ENCODE measurements at places on chromosomes 5 and 9.

DNA sequence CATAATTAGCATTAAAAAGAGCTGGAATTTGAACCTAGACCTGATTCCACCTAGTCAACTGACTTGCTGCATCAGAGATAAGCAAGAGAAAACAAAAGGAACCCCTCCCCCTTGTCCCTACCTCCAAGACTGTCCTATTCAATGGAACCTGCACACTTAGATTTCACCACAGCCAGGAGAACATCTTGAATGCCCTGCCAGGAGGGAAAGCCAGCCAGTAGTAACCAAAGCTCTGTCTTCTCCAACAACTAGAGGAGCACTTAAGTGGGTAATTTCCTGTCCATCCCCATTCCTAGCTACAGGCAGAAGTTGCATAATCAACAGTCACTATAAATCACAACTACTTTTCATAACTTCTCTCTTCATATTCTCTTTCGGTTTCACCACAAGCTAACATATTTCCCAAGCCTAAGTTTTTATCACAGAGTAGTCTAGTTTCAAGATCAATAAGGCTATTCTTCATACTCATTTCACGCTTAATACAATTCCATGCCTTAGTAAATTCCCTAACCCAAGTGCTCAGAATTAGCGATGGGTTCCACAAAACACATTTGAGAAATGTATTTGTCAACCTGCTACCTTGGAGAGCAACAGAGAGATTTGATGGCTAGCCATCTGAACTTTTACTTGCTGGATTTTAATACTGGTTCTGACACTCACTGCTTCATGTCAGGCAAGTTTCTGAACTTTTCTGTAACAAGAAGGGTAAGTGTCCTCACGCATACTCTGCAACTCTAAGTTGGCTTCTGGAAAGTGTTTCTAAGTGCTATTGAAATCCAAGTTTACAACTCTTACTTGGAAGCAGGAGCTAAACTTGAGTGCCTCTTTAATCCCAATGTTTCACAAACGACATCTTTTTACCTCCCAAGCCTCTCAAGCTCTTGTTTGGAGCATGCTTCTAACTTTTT lies 2.0 kb downstream of the DENND1A start:
- no peak for DNase-seq

DNA sequence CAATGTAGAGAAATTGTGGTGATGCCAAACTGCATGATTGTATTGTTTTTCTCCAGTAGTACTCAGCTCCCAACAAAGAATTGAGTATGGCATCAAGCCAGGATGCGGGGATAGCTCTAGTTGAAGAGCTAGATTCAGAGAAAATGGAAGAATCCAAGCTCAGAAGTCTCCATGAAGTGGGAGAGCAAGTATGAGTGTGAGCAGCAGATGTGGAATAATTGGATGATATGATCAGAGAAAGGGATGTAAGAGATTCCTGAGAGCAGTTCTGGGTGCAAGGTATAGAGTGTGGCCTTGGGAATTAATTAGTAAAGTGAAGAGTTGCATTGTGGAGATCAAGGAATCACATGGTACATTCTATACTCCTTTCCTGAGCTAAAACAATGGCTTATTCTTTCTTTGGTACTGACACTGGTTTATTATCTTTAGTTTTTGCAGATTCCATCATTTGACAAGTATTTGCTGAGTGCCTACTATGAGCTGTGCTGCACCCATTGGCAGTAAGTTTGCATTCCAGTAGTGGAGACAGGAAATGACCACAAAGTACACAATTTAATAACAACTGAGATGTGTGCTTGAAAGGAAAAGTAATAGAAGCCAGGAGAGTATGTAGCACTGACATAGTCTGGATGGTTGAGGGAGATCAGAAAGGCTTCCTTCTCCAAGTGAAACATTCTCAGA lies 177.1 kb downstream of the CPLANE1 start:
- no peak for DNase-seq

- DNase-seq = no peak
These were observed 28.2 kb downstream of the ARL15 start for GRCh38 chr5:54281960-54282692.

- no peak for DNase-seq
These were observed 95.1 kb upstream of the CD180 start for GRCh38 chr5:67291671-67292070.

DNA sequence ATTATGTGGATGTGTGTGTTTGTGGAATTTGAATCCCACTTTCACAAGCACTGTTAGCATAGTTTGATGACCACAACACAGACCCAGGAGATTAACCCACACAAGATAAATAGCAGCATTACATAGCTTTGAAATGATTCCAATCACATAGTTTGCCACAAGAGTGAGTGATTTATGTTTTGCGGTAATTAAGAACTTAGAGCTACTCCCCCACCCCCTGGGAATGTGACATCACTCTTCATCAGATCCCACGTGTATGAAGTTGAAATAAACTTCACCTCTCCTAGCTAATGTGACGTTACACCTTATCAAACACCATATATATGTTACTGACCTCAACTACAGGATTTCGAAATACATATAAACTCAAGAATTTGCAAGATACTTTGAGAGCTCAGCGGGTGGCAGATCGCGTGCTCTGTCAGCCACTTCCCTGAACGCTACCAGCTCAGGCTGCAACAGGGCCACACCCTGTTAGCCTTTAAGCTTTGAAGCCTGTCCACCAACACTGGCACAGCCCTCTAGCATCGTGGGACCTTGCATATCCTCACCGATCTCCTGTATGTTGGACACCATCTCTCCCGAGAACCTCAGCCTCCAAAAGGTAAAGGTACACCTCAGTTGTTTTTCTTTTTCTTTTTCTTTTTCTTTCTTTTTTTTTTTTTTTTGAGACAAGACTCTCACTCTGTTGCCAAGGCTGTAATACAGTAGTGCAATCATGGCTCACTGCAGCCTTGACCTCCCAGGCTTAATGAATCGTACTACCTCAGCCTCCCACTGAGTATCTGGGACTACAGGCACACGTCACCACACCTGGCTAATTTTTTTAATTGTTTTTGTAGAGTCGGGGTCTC lies 1.7 kb upstream of the AGTPBP1 start:
- DNase-seq = no peak

- DNase-seq = no peak
These were observed 16.2 kb downstream of the PRRC2B start for GRCh38 chr9:131410044-131410491.
